RWPE1 (cell line): ENCODE measurements at places on chromosomes 16 and 17.

DNA sequence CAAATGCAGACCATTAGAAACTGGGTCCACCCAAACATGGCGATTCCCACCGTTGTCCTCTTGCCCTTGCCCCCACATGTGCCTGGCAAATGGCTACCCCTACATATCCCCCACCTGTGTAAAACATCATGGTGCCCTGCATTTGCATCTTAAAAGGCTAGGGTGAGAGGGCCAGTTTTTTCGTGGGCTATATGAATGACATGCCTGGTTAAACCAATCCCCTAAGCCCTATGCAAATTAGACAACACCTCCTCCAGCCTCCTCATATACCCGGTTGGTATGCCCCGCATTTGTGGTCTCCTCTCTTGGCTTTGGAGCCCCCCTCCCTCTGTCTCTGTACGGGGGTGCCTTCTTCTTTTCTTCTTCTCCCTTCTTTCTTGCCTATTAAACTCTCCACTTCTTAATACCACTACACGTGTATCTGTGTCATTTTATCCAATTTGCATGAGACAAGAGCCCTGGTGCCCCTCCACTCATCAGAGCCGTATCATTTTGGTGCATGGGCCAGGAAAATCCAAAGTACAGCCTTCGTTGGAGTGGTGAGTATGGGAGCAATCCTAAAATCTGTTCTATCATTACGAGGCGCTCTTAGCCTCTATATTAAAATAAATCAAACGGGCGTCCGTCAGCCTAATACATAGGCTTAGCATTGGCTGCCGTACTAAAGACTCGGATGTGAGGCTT lies 30.1 kb downstream of the QPRT start:
- DNase-seq = no peak

DNA sequence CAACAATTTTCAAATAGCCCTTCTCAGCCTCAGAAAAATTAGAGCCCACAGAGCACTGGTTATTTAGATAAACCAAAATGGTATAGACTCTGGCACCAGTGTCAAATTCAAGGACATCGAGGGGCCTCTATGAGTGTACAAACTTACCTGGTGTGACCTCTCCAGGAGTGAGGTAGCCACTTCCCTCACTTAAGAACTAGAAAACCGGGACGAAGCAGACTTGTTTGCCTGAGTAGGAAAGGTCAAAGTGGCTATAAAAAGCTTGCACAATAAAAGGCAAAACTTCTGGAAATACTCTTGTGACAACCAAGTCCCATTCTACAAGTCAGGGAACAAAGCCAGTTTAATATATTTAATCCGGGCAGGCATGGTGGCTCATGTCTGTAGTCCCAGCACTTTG lies 39.2 kb upstream of the PRSS54 start:
- no peak for DNase-seq

DNA sequence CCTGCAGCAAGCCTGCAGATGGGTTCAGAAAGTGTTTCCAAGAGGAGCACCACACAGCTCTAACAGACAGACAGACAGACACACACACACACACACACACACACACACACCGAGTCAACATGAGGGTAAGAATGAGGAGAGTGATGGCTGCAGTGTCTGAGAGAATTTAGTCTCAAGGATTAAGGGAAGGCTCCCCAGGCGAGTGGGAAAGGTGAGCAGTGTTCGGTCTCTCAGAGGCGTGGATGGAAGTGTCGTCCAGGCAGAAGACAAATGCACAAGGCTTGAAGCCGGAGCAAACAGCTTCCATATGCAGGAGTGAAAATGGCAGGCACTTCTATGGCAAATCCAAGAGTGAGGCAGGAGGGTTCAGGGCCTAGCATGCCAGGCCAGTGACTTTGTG lies 770.1 kb downstream of the KCNJ18 start:
- no peak for DNase-seq

GRCh38 chr16:85220964-85221731 lies 108.9 kb upstream of the CIBAR2 start:
- no peak for DNase-seq

GRCh38 chr17:31398381-31399311 lies 7.2 kb downstream of the RAB11FIP4 start:
- no peak for DNase-seq

DNA sequence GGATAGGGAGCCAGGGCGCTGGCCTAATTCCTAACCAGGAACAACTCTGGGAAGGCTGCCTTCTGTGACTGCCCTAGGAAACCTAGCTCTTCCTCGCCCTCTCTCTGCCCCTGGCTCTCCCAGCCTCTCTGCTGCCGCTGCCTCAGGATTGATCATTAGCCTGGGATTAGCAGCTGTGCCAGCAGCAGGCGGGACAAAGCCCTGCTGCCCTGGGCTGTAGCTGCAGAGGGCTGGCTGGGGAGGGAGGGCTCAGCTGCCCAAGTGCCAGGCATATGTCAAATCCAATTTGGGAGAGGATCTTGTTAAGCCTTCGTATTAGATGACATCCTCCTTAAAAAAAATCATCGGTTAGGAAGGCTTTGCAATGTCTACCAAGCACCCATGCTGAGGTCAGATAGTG lies 144.8 kb upstream of the CCL2 start:
- DNase-seq = no peak

GRCh38 chr17:51643702-51644490 lies 383.6 kb downstream of the UTP18 start:
- peak; percentile 20 for DNase-seq

GRCh38 chr17:3998436-3998835 lies 34.2 kb upstream of the ATP2A3 start:
- DNase-seq = no peak

- DNase-seq = peak; percentile 80
These were observed 25.3 kb downstream of the IGF2BP1 start for GRCh38 chr17:49022391-49022941.

- DNase-seq = no peak
These were observed 1.0 kb downstream of the MGRN1 start for GRCh38 chr16:4625560-4626159.

- DNase-seq = no peak
These were observed 48.2 kb downstream of the RAP1GAP2 start for GRCh38 chr17:2844416-2844815.

DNA sequence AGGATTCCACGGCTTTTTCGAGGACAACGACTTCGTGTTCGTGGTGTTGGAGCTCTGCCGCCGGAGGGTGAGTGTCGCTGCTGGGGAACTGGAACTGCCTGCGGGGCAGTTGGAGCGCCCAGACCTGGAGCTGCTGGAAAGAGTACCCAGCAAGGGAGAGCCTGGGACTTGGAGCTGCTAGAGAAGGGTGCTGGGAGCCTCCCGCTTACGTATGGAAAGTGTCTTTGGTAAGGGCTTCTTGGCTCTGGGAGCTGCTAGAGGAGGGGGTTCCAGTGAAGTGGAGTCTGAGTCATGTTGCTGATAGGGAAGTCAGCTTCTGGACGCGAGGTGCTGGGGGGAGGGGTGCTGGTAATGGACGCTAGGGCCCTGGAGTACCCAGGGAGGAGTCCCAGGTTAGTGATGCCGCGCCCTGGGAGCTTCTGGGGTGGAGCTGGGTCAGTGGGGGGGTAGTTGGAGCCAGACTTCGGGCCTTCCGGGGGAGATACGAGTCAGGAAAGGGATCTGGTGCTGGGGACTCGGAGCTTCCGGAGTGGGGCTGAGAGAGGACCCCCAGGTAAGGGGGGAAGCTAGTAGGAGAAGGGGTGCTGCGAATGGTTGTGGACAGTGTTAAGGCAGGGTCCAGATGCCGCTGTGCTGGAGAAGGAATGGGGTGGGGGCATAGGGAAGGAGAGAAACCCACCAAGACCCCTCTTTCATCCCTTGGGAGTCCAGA lies 741 bp downstream of the PLK1 start:
- peak; percentile 73 for DNase-seq

GRCh38 chr16:24685539-24686432 lies 43.7 kb upstream of the TNRC6A start:
- peak; percentile 44 for DNase-seq

- DNase-seq = peak; percentile 59
These were observed 37.6 kb downstream of the ARHGAP27 start for GRCh38 chr17:45394913-45395568.

DNA sequence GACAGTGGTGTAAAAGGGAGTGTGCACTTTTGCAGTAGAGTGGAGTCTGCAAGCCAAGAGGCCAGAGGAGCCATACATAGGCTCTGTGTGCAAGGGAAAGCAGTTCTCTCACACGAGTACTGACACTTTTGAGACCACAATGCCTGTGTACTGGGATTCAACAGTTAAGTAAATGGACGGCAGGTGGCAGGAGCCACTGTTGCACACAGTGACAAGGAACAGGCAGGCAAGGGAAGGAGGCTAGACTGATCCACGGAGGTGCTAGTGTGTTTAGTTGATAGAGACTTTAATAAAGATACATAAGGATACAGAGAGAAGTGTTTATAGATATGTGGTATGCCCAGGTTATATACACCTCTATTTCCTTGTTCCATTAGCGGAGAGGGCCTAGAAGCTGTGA lies 67.0 kb downstream of the MPRIP start:
- no peak for DNase-seq

DNA sequence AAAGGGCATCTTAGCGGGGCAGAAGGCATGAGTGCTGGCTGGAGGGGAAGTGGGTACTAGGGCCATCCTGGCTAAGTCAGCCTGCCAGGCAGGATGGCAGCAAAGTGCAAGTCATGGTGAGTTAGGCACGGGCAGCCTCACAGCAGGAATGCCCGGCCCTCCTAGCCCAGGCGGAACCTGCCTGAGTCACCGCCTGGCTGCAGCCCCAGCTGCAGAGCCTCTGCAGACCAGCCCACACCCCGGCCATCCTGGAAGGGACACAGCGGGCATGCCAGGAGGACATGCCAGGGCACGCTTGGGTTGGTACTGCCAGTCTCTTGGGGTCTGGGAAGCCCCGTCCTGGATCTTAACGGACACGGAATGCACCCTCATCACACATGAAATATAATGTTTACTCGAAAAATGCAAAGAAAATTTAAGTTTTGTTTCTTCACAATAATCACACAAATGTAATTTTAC lies 5.0 kb upstream of the ALDH3A1 start:
- peak; percentile 95 for DNase-seq

GRCh38 chr17:49819138-49819537 lies 28.7 kb downstream of the TAC4 start:
- DNase-seq = no peak

- DNase-seq = no peak
These were observed 179.5 kb downstream of the NTN1 start for GRCh38 chr17:9200699-9201359.

DNA sequence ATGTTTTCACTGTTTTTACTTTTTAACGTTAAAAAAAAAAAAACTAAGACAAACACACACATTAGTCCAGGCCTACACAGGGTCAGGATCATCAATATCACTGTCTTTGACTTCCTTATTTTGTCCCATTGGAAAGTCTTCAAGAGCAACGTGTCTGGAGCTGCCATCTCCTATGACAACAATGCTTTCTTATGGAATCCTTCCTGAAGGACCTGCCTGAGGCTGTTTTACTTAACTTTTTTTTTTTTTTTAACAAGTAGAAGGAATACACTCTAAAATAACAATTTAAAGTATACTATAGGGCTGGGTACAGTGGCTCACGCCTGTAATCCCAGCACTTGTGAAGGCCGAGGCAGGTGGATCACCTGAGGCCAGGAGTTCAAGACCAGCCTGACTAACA lies 71.8 kb upstream of the BCAR1 start:
- DNase-seq = no peak

DNA sequence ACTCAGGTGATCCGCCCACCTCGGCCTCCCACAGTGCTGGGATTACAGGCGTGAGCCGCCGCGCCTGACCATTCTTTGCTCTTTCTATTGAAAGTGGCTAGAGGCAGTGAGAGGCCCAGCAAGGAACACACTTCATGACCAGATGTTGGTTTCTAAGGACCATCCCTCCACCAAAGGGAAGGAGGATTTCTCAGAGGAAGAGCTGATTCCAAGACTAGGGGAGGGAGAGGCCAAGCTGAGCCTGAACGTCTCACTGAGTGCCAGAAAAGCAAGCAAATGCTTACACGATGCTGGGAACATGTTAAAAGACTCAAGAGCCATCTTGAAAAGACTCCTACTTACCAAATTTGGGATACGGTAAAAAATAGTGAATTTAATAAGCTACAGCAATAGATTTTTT lies 79.2 kb downstream of the MRM3 start:
- no peak for DNase-seq

DNA sequence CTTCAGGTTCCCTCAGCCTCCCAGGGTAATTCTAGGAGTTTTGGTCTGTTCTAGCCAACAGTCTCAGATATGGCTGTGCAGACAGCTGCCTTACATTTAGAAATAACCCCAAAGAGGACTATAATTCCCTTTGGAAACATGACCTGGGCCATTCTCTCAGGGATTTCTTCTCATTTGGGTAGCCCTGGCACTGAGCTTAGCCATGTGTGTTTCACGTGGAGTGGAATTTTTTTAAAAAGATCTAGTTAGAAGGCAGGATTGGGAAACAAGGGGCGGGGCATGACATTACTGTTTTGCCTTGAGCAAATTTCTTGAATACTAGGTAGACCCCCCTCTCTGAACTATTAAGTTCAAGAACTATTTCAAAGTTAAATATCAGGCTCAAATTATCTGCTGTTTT lies 29.6 kb upstream of the MRC2 start:
- DNase-seq = no peak

GRCh38 chr17:76353004-76353598 lies 615 bp downstream of the PRPSAP1 start:
- peak; percentile 62 for DNase-seq

DNA sequence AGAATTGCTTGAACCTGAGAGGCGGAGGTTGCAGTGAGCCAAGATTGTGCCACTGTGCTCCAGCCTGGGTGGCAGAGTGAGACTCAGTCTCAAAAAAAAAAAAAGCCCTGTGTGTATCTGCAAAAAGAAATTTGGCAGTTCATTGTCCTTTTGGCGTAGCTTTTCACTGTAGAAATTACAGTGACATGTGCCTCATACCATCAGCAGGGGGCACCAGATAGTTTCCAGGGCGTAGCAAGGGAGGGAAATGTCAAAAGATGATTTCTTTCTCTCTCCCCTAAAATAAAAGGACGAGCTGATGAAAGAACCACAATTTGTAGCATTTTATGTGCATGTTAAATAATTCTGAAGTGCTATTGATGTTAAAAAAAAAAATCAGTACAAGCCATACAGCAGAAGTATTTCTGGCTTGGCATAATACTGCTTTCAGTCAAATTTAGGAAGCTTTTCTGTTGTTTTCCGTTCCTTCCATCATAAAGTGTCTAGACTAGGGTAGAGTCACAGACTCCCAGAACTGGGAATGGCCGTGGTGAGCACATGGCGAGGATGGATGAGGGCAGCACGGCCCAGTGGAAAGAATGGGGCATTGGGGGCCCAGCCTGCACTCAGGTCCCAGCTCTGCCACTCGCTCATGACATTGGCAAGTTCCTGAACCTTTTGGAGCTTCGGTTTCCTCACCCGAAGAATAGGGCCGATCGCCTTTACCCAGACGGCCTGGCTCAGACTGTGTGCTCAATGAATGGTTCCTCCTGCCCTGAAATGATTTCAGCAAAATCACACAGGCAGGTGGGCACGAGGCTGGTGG lies 59.8 kb upstream of the RPH3AL start:
- peak; percentile 34 for DNase-seq
